Stimulated activated CD4-positive, alpha-beta T cell treated with anti-CD3 and anti-CD28 coated beads, TNF-alpha, amount 100 ng/mL, for 1 hour (primary cell): ENCODE measurements at places on chromosomes 6 and 20.

DNA sequence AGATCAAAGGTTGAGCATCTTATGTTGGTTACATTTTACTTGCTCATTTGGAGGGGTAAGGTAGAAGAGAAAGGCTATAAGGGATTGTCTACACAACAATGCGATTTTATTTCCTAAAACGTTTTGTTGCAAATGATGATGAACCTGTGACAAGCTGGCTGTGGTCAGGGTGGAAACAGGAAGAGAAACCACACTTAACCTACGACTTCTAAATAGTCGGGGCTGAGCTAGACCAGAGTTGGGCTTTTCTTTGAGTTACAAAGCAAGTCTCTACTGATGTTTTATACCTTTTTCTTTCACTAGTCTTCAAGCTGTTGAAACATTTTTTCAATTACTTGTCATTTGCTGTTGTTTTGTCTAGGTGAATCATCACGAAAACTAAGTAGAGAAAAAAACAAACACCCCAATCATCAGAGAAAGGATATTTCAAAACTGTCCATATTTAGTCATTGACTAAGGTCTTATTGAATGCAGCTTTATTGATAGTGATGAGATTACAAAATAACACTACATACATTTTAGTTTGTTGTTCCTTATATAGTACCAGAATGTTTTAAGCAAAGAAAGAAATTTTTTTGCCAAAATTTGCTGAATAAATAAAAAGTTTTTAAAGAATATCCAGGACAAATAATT is 18.0 kb downstream of the KLHL31 start:
- DNase-seq = no peak

- no peak for DNase-seq
Observed at GRCh38 chr20:51457533-51457932, 85.0 kb downstream of the NFATC2 start.

DNA sequence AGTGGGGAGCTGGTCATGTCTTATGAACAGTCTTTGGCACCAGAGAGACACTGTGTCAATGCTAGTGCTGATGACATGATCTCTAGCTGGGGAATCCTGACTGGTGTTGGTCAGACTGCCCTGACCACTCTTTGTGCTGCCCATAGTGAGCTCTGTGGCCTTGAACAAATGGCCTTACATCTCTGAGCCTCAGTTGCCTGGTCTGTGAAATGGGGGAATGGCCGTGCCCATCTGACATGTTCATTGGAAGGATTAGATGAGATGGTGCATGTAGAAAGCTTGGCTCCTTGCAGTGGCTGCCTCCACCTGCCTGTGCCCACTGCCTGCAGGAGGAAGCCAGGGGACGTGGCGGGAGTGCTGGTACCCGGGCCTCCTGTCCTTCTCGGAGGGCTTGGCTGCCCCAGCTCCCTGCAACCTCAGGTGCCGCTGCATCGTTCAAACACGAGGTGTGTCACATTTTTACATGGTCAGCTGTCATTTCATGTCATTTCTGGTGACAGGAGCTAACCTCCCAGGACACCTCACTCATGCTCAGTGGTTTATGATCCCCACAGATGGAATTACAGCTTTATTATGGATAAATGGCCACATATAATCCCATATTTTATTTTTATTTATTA is 45.8 kb downstream of the ANKRD60 start:
- no peak for DNase-seq

DNA sequence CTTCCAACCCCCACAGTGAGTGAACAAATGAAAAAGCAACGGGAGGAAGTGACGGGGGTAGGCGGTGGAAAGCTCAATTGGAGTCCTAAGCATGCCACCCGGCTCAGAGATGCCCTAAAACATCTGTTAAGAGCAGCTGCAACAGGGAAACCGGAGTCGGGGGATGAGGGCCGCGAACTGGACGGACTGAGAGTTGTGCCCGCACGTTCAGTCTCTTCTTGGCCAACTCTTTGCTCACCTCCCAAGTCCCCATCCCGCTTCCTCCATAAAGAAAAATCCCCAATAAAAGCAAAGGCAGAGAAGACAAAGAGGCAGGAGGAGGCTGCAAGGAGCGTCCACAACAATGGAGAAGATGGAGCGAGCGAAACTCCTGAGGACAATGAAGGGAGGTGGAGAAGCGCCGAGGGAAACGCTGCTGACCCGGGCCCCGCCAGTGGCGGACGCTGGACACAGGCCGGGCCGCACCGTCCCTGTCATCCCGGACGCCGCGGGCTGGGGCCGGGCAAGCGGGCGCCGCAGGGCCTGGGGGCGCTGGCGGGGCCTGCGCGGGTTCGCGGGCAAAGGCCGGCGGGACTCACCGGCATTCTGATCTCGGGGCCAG is 600 bp downstream of the SEC63 start:
- DNase-seq = peak; percentile 39

DNA sequence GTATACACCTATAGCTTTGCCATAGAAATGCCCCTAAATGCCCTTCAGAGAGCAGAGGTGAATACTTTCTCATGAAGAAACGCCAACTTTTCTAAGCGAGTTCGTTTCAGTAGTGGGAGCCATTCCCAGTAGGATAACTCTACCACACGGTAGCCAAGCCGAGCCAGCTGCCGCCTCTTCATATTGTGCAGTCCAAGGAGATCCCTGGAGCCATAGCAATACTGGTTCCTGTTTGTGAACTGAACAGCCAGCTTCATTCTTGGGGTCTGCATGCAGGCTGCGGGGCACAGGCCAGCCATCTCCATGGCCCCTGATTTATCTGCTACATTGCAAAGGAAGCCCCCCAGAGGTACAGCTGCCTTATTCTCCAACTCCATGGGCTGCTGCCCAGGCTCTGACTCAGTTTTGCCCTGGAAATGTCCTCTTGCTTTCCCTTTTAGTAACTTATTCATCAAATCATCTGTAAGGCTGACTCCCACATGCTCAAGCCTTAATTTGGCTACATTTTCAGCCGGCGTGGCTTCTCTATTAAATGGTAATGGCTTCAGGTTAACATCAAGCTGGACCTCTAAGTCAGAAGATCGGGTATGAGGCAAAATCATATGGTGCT is 12.8 kb downstream of the FASTKD5 start:
- DNase-seq = no peak

GRCh38 chr6:164151161-164152120 is 736.9 kb downstream of the QKI start:
- no peak for DNase-seq

- no peak for DNase-seq
Observed at GRCh38 chr20:23878787-23879186, 761 bp downstream of the CST5 start.
